ENCODE measurements at places on chromosomes 7 and 10.

DNA sequence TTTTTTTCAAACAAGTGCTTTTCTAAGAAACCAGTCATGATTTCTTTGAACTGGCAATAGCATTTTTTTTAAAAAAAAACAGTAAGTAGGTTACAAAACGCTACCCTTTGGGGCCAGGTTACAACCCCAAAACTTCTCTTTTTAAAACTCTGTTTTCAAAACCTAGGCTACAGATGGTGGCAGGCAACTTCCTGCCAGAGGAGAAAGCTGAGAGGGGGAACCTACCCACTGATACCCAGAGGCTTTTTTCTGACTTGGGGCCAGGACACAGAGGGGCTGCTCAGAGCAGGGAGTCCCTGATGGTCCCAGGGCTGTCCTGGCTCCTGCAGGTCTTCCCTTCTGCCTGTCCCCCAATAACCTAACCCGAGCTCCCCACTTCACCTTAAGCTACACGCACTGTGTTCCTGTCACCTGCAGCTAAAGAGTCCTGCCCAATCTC, 6.9 kb downstream of the STN1 start:
- no peak for DNase-seq

DNA sequence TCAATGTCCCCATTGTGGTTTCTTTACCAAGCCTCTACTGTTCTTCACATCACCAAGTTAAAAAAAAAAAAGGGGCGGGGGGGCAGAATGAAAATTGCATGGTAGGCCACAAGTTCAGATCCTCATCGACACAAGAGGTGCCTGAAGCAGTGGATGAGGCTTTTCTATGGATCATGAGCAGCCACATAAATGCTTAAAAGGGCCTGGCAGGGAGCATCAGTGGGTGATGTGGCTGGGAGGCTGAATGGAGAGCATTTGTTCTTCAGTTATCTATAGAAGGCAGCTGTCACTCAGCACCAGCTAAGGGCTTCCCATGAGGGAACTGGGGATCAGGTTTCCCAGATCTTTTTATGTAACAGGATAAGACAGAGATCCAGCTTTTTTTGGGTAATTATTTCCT, 117.9 kb downstream of the CFTR start:
- DNase-seq: no peak

- DNase-seq: no peak
Observed at GRCh38 chr10:77223526-77224460, 413.8 kb downstream of the KCNMA1 start.

DNA sequence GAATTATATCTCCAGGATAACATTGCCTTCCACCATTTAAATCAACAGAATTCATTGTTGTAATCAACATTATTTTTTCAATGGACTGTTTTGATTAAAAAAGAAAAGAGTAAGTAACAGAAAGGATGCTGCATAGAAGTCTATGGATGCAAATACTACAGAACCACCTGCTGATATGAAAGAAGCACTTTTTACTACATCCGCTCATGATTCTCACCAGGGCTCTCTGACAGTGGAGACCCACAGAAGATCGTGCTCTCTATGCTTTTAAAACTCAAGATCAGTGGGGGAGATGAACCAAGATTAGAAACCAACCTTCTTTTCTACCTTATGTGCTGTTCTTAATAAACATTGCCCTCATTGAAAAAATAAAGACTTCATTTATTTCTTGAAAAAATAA, 24.4 kb downstream of the RHOBTB1 start:
- DNase-seq: no peak

GRCh38 chr7:155935005-155935557, 122.8 kb upstream of the SHH start:
- DNase-seq: no peak

DNA sequence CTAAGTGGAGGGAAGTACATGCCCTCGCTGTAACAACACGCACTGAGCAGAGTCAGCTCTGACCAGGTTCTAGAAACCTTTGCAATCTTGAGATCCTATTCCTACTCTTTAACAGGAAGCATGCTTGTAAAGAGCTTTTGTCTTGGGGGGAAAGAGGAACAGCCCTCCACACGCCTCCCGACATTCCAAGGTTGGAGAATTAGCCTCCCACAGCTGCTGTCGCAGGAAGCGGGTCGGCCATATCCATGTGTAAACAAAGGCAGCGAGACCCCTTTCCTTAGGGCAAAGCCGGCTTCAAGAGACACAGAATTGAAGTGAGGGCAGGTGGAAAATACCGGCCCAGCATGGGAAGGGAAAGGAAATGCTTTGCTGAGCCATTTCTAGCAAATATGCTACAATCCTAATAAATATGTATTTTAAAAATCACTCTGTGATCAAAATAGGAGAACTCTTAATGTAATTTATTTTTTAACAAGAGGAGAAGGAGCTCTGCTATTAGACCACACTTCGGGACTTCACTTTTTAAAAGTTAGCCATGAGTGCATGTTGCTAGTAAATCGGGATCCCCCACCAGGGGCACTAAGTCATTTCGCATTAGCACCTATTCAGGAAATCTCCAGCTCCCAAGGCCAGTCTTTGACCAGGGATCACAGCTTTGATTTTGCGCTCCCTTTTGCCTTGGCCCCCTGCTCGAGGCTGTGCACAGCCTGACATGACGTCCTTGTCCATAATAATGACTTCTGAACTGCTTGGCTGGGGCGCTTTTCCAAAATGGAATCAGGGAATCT, 55.9 kb downstream of the FAM204A start:
- DNase-seq: no peak

DNA sequence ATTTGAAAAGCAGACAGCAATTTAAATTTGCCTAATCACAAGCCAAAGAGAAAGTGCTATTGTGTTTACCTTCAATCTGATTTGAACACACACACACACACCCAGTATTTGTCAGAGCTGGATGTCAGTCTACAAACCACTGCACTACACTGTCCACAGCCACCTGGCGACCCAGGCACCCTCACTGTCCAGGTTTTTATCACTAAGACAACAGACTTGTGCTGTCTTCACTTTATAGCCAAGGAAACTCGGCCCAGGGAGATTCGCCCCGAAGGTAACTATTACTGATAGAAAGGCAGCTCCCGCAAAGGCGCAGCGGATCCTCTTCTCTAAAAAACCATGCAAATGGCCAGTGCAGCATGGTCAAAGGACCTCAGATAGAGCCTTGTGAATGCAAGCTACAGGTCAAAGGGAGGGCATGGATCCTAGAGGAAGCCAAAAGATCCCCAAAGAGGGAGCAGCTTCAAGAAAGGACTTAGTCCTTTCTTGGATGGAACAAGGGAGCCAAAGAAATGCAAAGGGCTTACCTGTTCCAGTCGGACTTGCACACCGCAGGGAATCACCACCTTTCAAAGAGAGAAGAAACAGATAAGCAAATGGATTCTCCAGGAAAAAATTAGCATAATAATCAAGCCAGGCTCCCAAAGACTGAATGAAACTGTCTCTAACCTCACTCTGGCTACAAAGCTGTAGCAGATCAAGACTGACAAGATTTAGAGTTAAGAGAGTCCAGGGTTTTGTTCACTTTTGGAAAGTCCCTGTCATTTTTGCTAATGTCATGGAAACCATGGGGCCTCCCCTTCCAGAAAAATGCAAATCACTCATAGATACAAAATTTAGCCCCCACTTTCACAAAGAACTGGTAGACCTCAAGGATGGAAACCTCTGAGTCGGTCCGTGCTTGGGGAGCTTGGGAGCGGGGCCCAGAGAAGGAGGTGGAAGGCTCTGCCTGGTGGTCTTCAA, 101.1 kb downstream of the TNS3 start:
- no peak for DNase-seq

GRCh38 chr7:131039836-131040235, 287.8 kb upstream of the MKLN1 start:
- no peak for DNase-seq

- DNase-seq: no peak
Observed at GRCh38 chr10:74084955-74085354, 65.7 kb downstream of the AP3M1 start.

GRCh38 chr10:104424719-104425118, 71.1 kb downstream of the CFAP58 start:
- peak; percentile 81 for DNase-seq

GRCh38 chr7:37027104-37027503, 302.8 kb upstream of the AOAH start:
- DNase-seq: no peak

DNA sequence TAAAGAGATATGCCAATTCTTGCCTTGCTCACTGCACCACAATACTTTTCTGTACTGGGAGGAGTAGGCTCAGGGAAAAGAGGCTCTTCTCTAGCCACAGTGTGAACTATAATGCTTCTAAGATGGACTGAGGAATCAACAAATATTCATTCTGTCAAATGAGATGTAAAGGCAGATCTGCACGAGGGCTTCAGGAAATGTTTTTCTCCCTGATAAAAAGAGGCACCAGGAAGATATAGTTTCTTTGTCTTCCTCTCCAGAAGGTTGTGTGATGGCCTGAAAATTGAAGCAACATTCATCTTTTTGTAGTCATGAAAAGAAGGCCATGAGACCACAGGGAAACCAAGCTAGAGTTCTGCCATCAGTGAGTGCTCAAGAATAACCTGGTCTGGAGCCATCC, 79.1 kb upstream of the NME8 start:
- no peak for DNase-seq

DNA sequence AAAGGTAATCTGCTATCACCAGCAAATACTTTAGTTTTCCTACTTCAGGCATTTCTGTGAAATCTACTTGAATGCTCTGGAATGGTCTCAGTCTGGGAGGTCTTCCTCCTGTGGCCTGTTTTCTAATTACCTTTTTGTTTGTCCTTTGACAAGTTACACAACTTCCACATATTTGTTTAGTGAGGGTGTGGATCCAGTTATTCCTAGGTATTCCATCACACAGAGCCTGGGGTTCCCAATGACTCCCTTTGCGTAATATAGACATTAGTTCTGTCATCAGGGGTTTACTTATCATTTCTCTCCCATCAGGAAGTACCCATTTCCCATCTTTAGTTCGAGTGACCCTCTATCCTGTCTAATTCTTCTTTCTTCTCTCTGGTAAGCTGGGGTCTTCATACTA, 28.1 kb upstream of the ELOVL3 start:
- DNase-seq: no peak

DNA sequence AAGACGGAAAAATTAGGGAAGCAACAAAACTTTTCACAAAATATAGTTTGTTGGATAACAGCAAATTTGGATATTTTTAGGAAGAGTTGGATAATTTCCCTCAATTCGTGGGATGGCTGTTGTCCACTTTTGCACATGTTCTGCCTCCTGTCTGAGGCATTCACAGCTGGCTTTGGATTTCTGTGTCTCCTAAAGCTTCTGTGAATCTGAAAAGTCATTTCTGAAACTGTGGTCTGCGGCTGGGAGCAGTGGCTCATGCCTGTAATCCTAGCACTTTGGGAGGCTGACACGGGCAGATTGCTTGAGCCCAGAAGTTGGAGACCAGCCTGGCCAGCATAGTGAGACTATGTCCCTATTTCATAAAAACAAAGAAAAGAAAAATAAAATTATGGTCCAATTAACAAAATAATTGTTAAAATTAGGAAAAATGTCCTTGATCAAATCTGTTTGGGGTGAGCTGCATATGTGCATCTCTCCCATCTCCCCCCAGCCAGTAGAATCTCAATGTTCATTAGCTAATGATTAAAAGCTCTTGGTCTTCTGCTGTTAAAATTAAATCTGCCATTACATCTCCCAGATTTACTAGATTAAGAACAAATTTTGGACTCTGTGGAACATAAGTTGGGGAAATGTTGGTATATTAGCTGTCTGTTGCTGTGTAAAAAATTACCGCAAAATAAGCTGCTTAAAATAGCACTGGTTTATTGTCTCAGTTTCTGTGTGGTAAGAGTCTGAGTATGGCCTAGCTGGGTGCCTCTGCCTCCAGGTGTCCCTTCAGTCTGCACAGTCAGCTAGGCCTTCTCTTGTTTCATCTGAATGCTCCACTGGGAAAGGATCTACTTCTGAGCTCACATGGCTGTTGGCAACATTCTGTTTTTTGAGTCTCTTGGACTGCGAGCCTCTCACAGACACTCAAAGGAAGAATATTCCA, 332.0 kb upstream of the FZD1 start:
- no peak for DNase-seq

- DNase-seq: no peak
Observed at GRCh38 chr7:19899529-19899928, 126.1 kb upstream of the TMEM196 start.

DNA sequence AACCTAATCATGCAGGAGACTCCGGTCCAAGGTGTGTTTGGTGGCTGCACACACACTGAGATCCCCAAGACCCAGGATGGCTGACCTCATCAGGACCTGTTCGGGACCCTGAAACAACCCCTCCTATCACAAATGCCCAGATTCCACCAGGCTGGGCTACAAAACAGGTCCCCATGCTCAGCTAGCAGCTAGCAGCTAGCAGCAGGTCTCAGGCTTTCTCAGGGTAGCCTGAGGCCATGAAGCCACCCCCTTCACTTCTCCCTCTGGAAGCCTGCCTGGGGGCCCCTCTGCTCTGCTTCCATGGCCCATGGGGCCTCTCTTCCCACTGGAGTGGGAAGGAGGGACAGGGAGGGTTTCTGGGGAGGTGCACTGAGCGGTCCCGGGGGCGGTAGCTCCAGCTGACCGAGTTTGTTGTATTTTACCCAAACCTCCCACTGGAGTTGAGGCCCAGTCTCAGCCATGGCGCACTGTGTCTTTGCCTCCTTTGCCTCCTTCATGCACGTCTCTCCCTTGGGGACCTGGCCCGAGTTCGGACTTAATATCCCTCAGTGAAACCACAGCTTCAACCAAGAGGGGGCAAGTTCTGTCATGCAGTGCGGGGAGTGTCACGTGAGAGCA, 95.1 kb upstream of the GPR26 start:
- no peak for DNase-seq

DNA sequence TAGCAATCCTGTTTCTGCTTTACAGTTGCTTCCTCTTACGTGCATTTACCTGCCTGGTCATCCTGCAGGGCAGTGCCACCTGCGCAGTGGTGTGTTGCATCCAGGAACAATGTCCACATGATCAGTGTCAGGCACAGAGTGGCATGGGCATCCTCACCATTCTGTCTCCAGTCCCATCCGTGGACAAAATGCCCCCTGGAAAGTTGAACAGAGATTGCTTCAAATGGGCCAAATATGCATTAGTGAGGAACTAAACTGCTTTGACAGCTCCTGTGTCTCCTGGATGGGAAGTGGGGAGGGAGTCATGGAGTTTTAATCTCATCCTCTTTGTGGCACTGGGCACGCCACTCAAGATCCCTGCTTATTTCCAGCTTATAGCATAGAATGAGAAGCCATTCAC, 151.8 kb downstream of the DPP6 start:
- no peak for DNase-seq

DNA sequence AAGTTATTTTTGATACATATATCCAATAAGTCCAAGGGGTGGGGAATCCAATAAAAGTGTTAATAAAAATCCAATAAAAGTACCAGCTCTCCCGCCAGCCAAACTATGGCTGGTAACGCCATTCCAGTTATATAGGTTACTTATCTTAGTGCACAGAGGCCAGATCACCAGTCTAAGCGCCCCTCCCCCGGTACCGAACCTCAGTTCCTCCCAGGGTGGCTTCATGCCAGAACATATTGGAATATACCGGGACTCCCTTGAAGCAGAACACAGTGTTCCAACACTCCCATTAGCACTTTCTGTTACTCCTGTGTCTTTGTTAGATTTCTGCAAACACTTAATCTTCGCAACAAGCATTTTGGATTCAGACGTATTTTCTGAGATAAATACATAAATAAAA, 7.5 kb downstream of the FBH1 start:
- no peak for DNase-seq
